NCI-H226 (cell line): ENCODE measurements at places on chromosomes 1 and 21.

DNA sequence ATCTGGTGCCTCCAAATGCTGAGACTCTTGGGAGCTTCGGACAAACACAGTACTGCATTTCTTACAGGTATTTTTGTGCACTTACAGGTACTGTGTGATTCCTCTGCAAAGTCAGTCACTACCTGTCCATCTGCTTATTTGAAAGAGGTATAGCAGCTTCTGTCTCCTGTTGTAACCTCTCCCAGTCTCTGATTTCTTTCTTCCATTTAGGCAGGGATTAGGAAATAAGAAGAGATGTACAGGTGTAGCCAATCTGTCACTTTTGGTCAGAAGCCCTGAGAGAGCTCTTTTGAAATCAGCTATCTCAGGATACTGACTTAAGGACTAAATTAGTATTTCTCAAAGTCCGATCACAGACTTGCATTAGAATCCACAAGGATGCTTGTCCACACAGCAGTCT is 54.0 kb downstream of the AKT3 start:
- no peak for DNase-seq

- no peak for DNase-seq
Measured at GRCh38 chr1:21329209-21329844, 39.1 kb upstream of the ECE1 start.

GRCh38 chr1:244029124-244029523 is 22.0 kb upstream of the ZBTB18 start:
- DNase-seq = no peak

- DNase-seq = no peak
Measured at GRCh38 chr21:21187579-21187978, 189.4 kb downstream of the NCAM2 start.

- DNase-seq = peak; percentile 30
Measured at GRCh38 chr1:15975358-15975804, 520 bp downstream of the ZBTB17 start.

DNA sequence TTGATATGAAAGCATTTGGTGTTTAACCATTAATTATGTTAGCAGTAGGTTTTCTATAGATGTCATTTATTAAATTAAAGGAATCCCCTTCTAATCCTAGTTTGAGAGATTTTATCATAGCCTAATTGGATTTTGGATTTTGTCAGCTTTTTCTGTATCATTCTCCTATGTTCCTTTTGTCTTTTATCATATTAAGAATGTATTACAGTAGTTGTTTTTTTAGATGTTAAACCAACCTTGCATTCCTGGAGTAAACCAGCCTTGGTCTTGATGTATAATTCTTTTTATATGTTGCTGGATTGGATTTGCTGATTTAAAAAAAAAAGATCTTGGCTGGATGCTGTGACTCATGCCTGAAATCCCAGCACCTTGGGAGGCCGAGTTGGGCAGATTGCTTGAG is 5.6 kb downstream of the SETDB1 start:
- DNase-seq = no peak

DNA sequence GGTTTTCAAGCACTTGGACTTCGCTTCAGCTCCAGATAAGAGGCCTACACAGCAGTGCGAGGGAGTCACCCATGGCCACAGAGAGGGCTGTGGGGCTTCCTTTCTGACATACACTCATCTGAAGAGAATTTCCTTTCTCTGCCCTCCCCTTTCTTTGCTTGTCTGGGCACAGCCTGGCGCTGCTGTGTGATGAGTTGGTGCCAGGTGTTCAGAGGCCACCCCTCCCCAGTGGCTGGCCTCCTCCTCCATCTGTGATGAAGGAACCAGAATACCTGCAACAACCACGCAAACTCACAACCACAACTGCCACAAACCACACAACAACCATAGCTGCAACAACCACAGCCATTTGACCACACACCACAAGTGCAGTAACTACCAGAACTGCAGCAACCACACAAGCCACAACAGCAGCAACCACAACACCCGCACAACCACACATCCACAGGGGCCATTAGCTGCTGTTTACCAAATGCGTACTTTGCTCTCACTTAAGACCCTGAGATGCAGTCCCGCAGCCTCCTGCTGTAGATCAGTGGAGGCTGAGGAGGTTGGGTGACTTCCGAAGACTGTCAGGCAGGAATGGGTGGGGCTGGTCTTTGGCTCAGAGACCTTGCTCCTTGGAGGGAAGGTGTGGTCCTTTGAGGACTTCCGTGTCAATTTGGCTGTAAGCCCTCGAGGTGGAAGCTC is 71.1 kb downstream of the IER5 start:
- DNase-seq = peak; percentile 95

DNA sequence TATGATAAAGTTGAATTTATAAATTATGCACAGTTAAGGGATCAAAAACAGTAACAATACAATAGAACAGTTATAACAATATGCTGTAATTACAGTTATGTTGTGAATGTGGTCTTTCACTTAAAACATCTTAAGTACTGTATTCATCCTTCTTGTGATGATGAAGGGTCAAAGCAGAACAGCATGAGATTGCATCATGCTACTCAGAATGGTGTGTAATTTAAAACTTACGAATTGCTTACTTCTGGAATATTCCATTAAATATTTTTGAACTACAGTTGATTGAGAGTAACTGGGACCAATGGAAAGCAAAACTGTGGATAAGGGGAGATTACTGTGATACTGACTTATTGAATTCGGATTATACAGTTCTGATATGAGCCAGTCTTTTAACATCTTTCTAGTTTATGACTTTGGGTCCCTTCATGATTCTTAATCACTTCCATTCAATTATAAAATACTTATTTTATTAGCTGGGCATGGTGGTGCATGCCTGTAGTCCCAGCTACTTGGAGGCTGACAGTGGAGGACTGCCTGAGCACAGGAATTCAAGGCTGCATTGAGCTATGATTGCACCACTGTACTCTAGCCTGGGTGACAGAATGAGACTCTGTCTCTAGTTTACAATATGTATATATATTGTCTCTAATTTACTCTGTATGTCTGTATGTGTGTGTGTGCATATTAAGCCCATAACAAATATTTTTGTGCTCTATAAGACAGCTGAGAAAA is 43.2 kb downstream of the ATP1B1 start:
- no peak for DNase-seq

DNA sequence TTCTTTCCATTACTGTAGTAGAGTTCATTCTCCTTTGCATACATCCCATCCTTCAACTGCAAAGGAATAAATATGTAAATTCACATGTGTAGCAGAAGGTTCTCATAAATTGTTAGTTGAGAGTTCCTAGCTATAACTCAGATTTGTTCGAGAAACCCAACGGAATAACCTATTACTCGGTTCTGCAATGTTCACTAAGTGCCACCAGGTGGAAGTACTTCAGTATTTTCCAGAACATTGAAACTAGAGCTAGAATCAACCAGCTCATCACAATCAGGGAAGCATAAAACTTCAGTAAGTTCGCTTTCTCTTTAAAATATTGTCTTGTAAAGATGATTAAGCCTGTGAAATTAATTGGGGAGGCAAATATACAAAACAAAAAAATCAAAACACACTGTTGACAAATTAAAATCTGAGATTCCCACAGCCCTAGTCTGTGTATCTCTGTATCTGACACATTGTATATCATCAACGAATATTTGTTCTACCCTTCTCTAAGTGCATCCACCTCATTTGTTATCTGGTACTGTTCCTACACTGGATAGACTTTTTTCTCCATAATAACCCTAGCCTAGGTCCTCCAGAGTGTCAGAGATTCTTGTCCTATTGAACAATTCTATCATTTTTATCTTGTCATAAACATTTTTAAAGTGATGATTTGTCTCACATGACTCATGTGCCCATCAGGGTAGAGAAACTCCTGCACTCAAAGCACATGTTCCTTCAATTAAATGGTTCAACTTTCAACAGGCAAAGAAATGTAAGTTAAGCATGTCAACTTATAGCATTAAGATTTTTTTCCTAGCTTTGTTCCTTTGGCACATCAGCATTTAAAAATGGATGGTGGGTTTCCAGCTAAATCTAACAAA is 31.9 kb downstream of the MROH9 start:
- peak; percentile 12 for DNase-seq

- no peak for DNase-seq
Measured at GRCh38 chr1:226690460-226690982, 48.6 kb downstream of the ITPKB start.

GRCh38 chr1:223199094-223199647 is 56.1 kb upstream of the TLR5 start:
- no peak for DNase-seq

- no peak for DNase-seq
Measured at GRCh38 chr1:164673584-164674214, 114.7 kb downstream of the PBX1 start.

GRCh38 chr1:37167479-37167878 is 133.2 kb upstream of the GRIK3 start:
- no peak for DNase-seq

DNA sequence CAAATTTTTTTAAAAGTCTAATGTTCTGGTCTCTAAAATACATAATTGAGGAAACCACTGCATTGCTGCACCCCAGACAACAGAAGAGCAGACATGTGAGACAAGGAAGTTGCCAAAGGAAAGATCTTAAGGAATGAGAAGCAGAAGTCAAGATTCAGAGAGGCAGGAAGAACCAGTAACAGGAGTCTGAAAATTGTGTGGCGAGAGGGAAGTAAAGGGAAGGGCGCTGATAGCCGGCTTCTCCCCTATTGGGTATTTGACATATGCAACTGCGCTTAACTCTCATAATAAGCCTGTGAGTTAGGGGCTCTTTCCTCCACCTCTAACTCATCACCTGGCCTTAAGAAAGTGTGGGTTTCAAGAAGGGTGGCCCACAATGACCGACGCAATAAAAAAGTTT is 21.9 kb upstream of the KIF14 start:
- no peak for DNase-seq

DNA sequence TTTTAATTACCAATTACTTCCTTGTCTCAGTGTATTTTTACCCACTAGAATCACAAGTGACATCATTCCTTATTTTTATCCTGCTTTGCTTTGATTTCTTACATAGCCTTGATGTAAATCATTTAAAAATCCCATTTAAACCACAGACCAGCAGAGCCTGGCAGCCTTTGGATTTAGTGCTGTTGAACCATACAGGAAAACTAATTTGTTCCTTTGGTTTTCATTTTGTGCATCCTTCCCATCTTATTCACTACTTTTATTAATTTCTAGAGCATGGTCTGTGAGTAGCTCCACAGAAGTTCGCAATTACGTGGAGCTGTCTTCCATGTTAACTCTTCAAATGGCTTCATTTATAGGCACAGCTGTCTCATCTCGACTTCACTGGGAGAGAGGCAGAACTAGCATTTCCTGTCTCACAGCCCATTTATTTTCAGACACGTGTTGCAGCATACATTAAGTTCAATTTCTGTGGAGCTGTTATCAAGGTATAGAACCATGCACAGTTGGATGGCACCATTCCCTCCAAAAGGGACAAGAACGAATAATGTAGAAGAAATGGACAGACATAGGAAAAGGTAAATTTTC is 235.3 kb downstream of the MRPL39 start:
- no peak for DNase-seq

DNA sequence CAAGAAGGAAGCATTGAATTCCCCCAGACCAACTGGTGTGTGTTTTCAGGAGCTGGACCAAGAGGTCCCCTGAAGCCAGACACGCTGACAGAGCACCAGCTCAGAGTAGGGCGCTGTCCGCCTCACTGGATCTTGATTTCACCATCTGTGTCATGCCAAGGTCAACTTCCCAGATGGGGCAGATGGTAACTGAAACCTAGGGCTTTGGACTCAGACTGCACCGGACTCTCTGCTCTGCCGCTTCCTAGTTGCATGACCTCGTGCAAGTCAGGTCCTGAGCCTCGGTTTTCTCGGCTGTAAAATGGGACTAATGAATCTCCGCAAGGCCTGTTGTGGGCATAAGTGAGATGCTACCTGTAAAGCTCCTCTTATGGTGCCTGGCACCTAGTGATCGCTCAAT is 17.9 kb upstream of the CASZ1 start:
- DNase-seq = no peak

- no peak for DNase-seq
Measured at GRCh38 chr1:27343639-27344025, 1.8 kb downstream of the SYTL1 start.

GRCh38 chr1:27366411-27367159 is at the start of gene MAP3K6:
TSS of gene MAP3K6 (minus strand) at chr1:27366961. CDS start at chr1:27366597, 364 bp downstream.
- DNase-seq = peak; percentile 91

GRCh38 chr1:150808121-150808520 is at the start of gene CTSK:
TSS of gene CTSK (minus strand) at chr1:150808260. CDS start at chr1:150806805, 1,455 bp downstream.
- DNase-seq = no peak

- DNase-seq = peak; percentile 52
Measured at GRCh38 chr21:29091033-29091432, 17.6 kb upstream of the CCT8 start.

- no peak for DNase-seq
Measured at GRCh38 chr1:108889706-108890384, 13.1 kb downstream of the GPSM2 start.

DNA sequence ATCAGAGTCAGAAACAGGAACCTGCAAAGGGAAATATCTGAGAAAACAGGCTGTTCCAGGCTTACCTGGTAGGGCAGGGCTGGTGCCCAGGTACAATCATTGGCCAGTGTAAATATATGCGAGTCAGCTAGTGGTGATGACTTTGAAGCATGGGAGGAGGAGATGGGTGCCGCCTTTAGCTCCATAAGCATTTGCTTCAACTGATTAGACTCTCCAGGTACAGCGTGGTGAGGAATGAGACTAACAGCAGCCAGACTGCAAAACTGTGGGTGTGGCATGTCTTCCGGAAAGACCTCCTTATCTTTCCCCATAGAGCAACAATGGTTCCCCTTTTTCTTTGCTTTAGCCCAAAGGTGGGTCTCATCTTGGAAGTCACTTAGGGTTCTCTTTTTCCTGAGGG is 137.2 kb downstream of the LRIG2 start:
- DNase-seq = no peak

GRCh38 chr1:215118081-215118480 is 35.5 kb downstream of the KCNK2 start:
- DNase-seq = no peak
